Astrocyte (in vitro differentiated cells and primary cell): ENCODE measurements at places on chromosomes 7 and 10. TPM values are rescaled to one million over a fixed set of nuclear protein-coding genes. Genes with fewer than 3 reads are reported as not detected.

DNA sequence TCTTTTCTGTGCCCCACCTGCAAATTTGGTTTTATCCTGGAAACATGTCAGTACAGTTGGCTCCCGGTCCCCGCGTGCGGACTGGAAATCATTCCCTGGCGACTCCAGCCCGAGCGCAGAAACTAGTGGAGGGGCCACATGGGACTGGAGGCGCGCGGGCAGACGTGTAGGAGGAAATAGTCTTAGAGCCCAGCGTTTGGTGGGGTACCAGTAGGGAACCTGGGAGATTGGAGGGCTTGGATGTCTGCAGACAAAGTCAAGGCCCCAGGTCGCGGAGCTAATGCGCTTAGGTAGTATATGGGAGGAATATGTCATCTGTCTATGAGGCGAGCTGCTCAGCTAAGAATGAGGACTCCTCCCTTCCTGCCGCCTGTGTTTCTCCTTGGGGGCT lies 1.3 kb downstream of the GALNT17 start:
- no peaks in the 10 kb centered on the region for H3K4me1 ChIP-seq
- H3K36me3 ChIP-seq, result no peaks in the 10 kb centered on the region
- H3K27me3 ChIP-seq, result peaks cover 7% of the 10 kb centered on the region
- peak overlapping the region; percentile 17 for H3K4me3 ChIP-seq
- no peak for DNase-seq

Gene SLC26A5
- not detected in 2 replicates for total RNA-seq

GRCh38 chr7:114130866-114131265 lies 212.1 kb upstream of the PPP1R3A start:
- no peaks in the 10 kb centered on the region for H3K36me3 ChIP-seq
- no peaks in the 10 kb centered on the region for H3K27me3 ChIP-seq

Gene MKX
- 3.5 and 3.9 TPM in 2 replicates for total RNA-seq

Gene UTF1
- total RNA-seq, result 0.18 TPM in 1 of 2 replicates, not detected in the other

- peaks cover 18% of the 10 kb centered on the region for H3K27me3 ChIP-seq
- H3K27ac ChIP-seq, result no peak overlapping the region
- DNase-seq, result no peak
Observed at GRCh38 chr10:43078986-43079273, 2.1 kb downstream of the RET start.

- peak; percentile 66 for DNase-seq
- H3K4me3 ChIP-seq, result no peak overlapping the region
- H3K4me1 ChIP-seq, result no peaks in the 10 kb centered on the region
- H3K27ac ChIP-seq, result no peak overlapping the region
- no peaks in the 10 kb centered on the region for H3K36me3 ChIP-seq
- H3K27me3 ChIP-seq, result no peaks in the 10 kb centered on the region
Observed at GRCh38 chr10:34031400-34031799, 696.9 kb upstream of the NRP1 start.

- H3K27ac ChIP-seq, result no peak overlapping the region
- H3K4me1 ChIP-seq, result no peaks in the 10 kb centered on the region
- no peaks in the 10 kb centered on the region for H3K36me3 ChIP-seq
- DNase-seq, result peak; percentile 74
- H3K27me3 ChIP-seq, result no peaks in the 10 kb centered on the region
- no peak overlapping the region for H3K4me3 ChIP-seq
Observed at GRCh38 chr10:59991661-59992060, 85.3 kb upstream of the CCDC6 start.

- no peak overlapping the region for H3K4me3 ChIP-seq
- H3K4me1 ChIP-seq, result no peaks in the 10 kb centered on the region
- H3K27ac ChIP-seq, result no peak overlapping the region
- H3K36me3 ChIP-seq, result no peaks in the 10 kb centered on the region
- no peaks in the 10 kb centered on the region for H3K27me3 ChIP-seq
Observed at GRCh38 chr7:146781352-146782116, 664.9 kb downstream of the CNTNAP2 start.

Gene NXPH1
- 0.16 TPM in 1 of 2 replicates, not detected in the other for total RNA-seq

DNA sequence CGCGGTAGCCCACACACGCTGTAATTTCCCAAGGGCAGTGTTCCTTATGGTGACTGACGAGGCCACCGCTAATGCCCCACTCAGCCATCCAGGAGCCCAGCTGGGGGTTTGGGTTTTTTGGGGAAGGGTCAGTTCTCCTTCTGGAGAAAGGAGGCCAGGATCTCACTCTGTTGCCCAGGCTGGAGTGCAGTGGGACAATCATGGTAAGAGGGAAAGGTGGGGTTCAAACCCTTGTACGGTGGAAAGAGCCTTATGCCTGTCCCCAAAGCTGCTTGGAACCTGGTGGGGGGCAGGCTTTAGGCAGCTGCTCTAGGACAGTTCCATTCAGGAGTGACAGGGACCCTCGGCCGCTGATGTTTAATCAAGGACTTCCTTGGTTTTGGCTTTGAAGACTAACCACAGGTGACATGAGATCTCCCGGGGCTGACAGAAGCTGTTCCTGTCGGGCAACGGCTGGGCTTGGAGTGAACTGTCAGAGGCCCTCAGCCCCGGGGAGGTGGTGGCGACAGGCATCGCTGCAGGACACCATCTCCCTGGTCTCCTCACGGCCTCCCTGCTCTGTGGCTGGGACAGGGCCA lies 84.5 kb downstream of the CARD11 start:
- DNase-seq, result no peak
- H3K27me3 ChIP-seq, result no peaks in the 10 kb centered on the region
- no peak overlapping the region for H3K27ac ChIP-seq
- no peak overlapping the region for H3K4me3 ChIP-seq
- H3K36me3 ChIP-seq, result no peaks in the 10 kb centered on the region

GRCh38 chr7:73822319-73823173 lies 8.2 kb upstream of the CLDN4 start:
- peak; percentile 92 for DNase-seq
- H3K4me3 ChIP-seq, result no peak overlapping the region
- no peaks in the 10 kb centered on the region for H3K27me3 ChIP-seq
- no peaks in the 10 kb centered on the region for H3K36me3 ChIP-seq
- H3K4me1 ChIP-seq, result peaks cover 13% of the 10 kb centered on the region

DNA sequence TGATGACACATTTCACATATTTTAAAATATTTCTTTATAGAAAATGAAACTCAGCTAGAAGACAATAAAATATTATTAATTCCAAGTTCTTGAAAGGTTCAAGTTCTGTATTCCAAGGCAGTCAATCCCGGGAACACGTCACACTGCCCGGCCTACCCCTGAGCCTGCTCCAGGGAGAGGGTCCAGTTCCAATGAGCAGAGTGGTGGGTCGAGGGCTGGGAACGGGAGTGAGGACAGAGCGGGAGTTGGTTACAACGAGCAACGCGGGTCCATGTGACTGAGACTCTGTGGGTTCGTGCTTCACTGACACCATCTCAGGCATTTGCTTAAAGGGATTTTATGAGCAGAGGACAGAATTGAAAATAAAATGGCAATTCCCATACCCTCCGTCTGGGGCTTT lies 209.4 kb downstream of the TCERG1L start:
- H3K27me3 ChIP-seq, result no peaks in the 10 kb centered on the region
- H3K36me3 ChIP-seq, result no peaks in the 10 kb centered on the region
- H3K4me1 ChIP-seq, result no peaks in the 10 kb centered on the region
- no peak for DNase-seq
- H3K27ac ChIP-seq, result no peak overlapping the region
- H3K4me3 ChIP-seq, result no peak overlapping the region

Gene ABCB1
- total RNA-seq, result 0.79 and 1.8 TPM in 2 replicates

- no peaks in the 10 kb centered on the region for H3K4me1 ChIP-seq
- H3K4me3 ChIP-seq, result no peak overlapping the region
- H3K27ac ChIP-seq, result no peak overlapping the region
- no peak for DNase-seq
Observed at GRCh38 chr7:101804967-101805366, 12.5 kb upstream of the CUX1 start.

DNA sequence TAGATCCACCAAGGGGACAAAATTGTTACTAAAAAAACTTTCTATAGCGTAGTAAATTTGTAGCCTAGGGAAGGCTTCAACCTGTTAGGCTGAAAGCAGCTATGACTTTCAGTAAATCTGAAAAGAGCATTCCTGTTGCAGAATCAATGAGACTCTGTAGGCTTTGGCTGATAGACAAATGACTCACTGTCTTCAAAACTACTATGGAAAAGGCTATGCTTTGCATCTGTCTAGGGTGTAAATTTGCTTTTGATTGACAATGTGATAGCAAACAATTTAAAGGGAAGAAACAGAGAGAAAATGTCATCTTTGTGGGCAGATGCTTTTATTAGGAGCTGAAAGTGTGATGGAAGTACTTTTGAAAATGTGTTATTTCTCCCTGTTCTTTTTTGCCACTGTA lies 60.6 kb downstream of the ARL5B start:
- peak; percentile 36 for DNase-seq
- no peaks in the 10 kb centered on the region for H3K27me3 ChIP-seq
- no peaks in the 10 kb centered on the region for H3K36me3 ChIP-seq
- no peaks in the 10 kb centered on the region for H3K4me1 ChIP-seq

DNA sequence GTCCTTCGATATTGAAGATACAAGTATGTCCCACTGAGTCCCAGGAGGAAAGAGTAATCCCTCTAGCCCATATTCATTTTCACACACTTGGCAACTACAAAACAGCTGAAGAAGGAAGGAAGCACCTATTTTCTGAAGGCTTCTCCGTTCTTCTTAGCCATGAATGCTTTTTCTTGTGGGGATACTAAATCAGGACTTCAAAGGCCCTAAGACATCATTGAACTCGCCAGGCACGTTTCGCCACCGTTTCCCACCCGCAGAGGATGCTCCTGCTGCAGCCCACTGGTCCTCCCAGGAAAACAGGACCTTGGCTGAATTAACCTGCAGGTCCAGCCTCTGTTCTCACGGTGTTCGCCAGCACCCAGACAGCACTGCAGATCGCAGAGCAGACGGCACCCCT lies 561.5 kb downstream of the DNAJB6 start:
- no peaks in the 10 kb centered on the region for H3K4me1 ChIP-seq
- no peak overlapping the region for H3K27ac ChIP-seq
- no peaks in the 10 kb centered on the region for H3K36me3 ChIP-seq
- DNase-seq, result no peak
- no peak overlapping the region for H3K4me3 ChIP-seq

GRCh38 chr7:69411018-69411417 lies 187.3 kb upstream of the AUTS2 start:
- no peak for DNase-seq
- no peaks in the 10 kb centered on the region for H3K4me1 ChIP-seq
- H3K27ac ChIP-seq, result no peak overlapping the region
- H3K36me3 ChIP-seq, result no peaks in the 10 kb centered on the region
- no peak overlapping the region for H3K4me3 ChIP-seq

DNA sequence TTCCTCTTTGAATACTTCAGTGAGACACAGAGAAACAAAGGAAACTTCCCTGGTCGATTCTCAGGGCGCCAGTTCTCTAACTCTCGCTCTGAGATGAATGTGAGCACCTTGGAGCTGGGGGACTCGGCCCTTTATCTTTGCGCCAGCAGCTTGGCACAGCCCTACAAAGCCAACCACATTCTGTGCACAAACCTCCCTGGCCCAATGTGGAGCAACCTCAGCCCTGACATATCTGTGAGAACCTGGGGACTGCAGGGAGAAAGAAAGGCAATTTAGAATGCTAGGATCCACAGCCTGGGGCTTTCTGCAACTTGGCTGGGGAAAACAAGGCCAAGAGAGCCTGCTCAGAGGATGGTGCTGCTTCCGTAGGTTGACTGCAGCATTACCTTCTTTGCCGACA lies 63.5 kb upstream of the PRSS58 start:
- no peaks in the 10 kb centered on the region for H3K4me1 ChIP-seq
- no peak overlapping the region for H3K27ac ChIP-seq
- H3K4me3 ChIP-seq, result no peak overlapping the region
- DNase-seq, result no peak

Gene LFNG
- total RNA-seq, result 58.6 and 76.9 TPM in 2 replicates

- H3K27me3 ChIP-seq, result no peaks in the 10 kb centered on the region
- no peaks in the 10 kb centered on the region for H3K36me3 ChIP-seq
- H3K4me3 ChIP-seq, result no peak overlapping the region
- H3K27ac ChIP-seq, result no peak overlapping the region
- DNase-seq, result no peak
Observed at GRCh38 chr7:130329681-130330080, 14.9 kb upstream of the CPA5 start.

- H3K27ac ChIP-seq, result no peak overlapping the region
- no peak for DNase-seq
- no peaks in the 10 kb centered on the region for H3K4me1 ChIP-seq
- H3K4me3 ChIP-seq, result no peak overlapping the region
Observed at GRCh38 chr10:113933894-113934532, 79.6 kb downstream of the NHLRC2 start.

Gene SPDYE8
- total RNA-seq, result not detected in 2 replicates

Gene BMPER
- 2.1 and 4.4 TPM in 2 replicates for total RNA-seq

GRCh38 chr7:44671069-44671468 lies 64.6 kb downstream of the OGDH start:
- peaks cover under 1% of the 10 kb centered on the region for H3K4me1 ChIP-seq
- H3K27me3 ChIP-seq, result no peaks in the 10 kb centered on the region
- H3K4me3 ChIP-seq, result no peak overlapping the region
- no peak for DNase-seq
- peaks cover 16% of the 10 kb centered on the region for H3K36me3 ChIP-seq

Gene A1CF
- not detected in 2 replicates for total RNA-seq

Gene PTF1A
- total RNA-seq, result not detected in 2 replicates

- no peak overlapping the region for H3K4me3 ChIP-seq
- DNase-seq, result no peak
- no peaks in the 10 kb centered on the region for H3K27me3 ChIP-seq
- H3K4me1 ChIP-seq, result no peaks in the 10 kb centered on the region
Observed at GRCh38 chr7:77687747-77688144, 8.5 kb upstream of the RSBN1L start.

Gene COL26A1
- total RNA-seq, result 6.8 and 7.1 TPM in 2 replicates

- H3K27ac ChIP-seq, result no peak overlapping the region
- no peaks in the 10 kb centered on the region for H3K27me3 ChIP-seq
- no peak for DNase-seq
- no peak overlapping the region for H3K4me3 ChIP-seq
Observed at GRCh38 chr10:132104062-132104461, 38.3 kb downstream of the JAKMIP3 start.

- no peaks in the 10 kb centered on the region for H3K27me3 ChIP-seq
- H3K27ac ChIP-seq, result peak overlapping the region; percentile 17
- no peaks in the 10 kb centered on the region for H3K36me3 ChIP-seq
- H3K4me3 ChIP-seq, result no peak overlapping the region
- no peaks in the 10 kb centered on the region for H3K4me1 ChIP-seq
Observed at GRCh38 chr10:7956508-7956907, 98.0 kb upstream of the GATA3 start.

Gene GSAP
- total RNA-seq, result 2.7 and 4.1 TPM in 2 replicates

Gene STEAP1
- total RNA-seq, result 5.0 and 6.2 TPM in 2 replicates

- H3K36me3 ChIP-seq, result no peaks in the 10 kb centered on the region
- peak overlapping the region; percentile 49 for H3K27ac ChIP-seq
- H3K27me3 ChIP-seq, result no peaks in the 10 kb centered on the region
- peaks cover 17% of the 10 kb centered on the region for H3K4me1 ChIP-seq
- no peak overlapping the region for H3K4me3 ChIP-seq
Observed at GRCh38 chr7:54995166-54995565, 23.7 kb upstream of the EGFR start.

DNA sequence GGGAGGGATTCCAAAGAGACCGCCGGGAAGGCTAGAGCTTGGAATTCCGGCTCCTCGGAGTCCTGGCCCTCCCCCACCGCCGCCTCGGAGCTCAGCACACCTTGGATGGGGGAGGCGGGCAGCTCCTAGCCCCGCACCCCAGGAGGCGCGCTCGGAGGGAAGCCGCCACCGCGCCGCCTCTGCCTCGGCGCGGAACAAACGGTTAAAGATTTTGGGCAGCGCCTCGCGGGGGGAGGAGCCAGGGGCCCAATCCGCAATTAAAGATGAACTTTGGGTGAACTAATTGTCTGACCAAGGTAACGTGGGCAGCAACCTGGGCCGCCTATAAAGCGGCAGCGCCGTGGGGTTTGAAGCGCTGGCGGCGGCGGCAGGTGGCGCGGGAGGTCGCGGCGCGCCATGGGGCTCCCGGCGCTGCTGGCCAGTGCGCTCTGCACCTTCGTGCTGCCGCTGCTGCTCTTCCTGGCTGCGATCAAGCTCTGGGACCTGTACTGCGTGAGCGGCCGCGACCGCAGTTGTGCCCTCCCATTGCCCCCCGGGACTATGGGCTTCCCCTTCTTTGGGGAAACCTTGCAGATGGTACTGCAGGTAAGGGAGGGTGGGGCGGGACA lies at the start of gene CYP26A1:
Gene CYP26A1, plus strand, starts transcription at position 355 of the 608 bp plus-strand sequence. Its CDS starts 42 bp downstream, at position 397.
- peaks cover 20% of the 10 kb centered on the region for H3K4me1 ChIP-seq
- H3K4me3 ChIP-seq, result no peak within 1 kb of the TSS
- H3K36me3 ChIP-seq, result no peaks in the 10 kb centered on the region
- DNase-seq, result no peak
